Stimulated activated CD4-positive, alpha-beta T cell treated with anti-CD3 and anti-CD28 coated beads, Interleukin-12 subunit alpha, Interleukin-12 subunit beta, amount 100 ng/mL, for 24 hours (primary cell): ENCODE measurements at places on chromosomes 13 and 19.

- no peak for DNase-seq
Observed at GRCh38 chr19:30745476-30745985, 373.3 kb downstream of the ZNF536 start.

DNA sequence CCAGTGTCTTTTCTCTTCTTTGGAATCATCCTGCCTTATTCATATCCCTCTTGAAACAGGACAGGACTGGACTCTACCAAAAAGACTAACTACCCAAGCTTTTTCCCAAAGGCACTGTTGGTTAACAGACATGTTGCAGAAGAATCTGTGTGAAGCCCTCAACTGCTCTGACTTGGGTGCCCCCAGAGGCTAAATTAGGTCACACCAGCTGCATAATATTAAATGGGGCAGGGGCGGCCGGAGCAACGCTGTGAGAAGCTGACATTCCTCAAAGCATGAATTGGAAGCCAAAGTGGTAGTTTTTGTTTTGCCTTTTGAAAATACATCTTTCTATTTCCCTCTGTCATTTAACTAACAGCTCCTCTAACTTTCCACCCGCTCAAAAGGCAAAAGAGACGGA lies 185.9 kb downstream of the LHFPL6 start:
- no peak for DNase-seq

DNA sequence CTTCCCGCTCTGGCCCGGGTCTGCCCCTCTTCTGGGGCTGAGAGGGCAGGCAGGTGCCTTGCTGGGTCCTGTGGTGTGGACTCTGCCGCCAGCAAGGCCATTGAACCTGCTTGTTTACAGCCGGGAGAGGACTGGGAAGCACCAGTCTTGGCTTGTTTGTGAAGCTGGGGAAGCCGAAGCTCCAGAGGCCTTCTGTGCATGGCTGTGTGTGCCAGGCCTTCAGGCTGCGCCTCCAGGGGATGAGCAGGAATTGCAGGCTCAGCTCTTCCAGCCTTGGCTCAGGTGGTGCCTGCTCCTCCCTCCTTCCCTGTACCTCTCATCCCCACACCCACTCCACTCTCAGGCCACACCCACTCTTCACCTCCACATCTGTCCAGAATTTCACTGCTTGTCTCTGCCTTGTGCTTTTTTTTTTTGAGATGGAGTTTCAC lies 17.5 kb downstream of the NDUFB7 start:
- DNase-seq: no peak

GRCh38 chr13:78993792-78994191 lies 334.8 kb upstream of the OBI1 start:
- DNase-seq: no peak

GRCh38 chr13:106432636-106433035 lies 102.8 kb downstream of the EFNB2 start:
- no peak for DNase-seq
